ENCODE measurements at places on chromosomes 5 and 9.
A peak's percentile ranks its signal among the peaks of the same experiment; 100 is the strongest.

GRCh38 chr5:158854260-158854783 lies 245.4 kb downstream of the EBF1 start:
- no peak for DNase-seq

GRCh38 chr5:57448751-57449150 lies 33.9 kb downstream of the ACTBL2 start:
- DNase-seq = no peak

DNA sequence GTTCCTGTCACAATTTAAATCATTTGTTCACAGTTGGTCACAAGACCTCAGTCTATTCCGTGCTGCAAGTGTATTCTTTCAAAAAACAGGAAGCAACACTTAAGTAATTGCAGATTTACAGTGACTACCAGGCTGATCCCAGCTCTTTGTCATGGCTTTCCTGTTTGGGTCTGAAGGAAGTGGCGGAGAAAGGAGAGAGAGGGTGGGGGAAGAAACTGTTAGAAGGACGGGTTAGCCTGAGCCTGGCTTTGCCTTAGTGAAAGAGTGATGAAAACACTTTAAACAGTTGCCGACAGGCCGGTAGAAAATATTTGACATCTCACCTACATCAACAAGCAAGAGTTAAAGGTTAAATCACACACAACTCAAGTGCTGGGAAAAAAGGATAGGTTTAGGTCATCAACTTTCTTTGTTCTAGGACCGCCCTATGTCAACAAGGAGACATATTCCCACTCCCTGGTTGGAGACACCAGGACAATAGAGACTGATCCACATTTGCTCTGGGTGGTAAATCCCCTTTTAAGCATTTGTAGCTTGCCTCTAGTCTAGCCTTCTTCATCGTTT lies 102.2 kb upstream of the DAB2 start:
- no peak for DNase-seq

DNA sequence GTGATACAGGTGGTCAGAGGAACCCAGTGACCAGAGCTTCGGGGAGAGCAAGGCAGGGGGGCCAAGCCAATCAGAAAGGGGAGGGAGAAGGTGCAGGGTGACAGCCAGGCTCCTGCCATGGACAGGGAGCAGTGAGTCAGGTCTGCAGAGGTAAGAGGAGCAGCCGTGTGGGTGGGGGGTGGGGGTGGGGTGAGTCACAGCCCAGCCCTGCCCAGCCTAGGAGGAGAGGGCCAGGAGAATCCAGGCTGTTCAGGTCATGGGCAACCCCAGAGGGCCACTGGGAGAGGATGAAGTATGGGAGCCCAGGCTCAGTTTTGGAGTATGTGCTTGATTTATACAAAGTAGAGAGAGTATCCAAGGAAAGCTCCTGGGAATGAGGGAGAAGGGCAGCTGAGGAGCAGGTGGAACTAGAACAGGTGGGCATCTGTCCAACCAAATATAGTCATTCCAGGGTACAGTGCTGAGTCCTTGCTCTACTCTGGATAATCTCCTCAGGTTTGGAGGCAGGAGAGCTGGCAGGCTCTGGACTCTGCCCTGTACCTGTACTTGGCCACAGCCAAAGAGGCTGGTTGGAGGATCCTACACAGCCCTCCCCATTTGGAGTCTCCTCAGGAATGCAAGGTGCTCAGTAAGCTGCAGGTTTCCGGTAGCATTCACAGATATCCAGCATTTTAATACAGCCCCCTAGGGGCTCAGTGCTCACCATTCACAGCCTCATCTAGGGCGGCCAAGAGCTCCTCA lies 1.6 kb downstream of the HBEGF start:
- DNase-seq = no peak

DNA sequence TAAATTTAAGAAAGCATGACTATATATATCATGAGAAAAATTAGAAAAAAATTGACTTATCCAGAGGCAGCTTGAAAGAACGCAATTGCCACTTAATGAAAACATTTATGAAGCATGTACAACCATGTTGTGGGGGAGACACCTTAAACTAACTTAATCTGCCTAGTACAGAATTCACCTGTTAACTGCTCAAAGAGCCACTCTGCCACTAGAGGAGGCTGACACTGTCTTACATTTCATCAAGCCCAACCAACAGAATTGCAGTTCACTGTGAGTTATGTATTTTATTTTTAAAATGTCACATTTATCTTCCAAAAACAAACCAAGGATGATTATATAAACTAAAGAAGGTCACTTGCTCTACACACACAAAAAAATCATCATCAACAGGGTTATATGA lies 252.9 kb downstream of the MLLT3 start:
- no peak for DNase-seq

DNA sequence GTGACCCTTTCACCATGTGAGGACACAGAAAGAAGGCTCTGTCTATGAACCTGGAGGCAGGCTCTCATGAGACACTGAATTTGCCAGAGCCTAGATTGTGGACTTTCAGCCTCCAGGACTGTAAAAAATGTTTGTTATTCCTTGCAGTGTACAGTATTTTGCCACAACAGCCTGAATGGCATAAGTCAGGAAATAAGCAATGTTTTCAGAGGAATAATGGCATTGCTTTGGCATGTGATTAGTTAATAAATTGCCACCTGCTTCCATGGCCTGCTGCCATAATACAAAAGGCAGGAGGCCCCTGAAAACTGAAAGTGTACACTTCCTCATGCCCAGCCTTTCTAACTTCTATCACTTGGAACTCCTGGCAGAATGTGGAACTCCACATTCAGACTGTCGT lies 408.1 kb downstream of the GADD45G start:
- no peak for DNase-seq

DNA sequence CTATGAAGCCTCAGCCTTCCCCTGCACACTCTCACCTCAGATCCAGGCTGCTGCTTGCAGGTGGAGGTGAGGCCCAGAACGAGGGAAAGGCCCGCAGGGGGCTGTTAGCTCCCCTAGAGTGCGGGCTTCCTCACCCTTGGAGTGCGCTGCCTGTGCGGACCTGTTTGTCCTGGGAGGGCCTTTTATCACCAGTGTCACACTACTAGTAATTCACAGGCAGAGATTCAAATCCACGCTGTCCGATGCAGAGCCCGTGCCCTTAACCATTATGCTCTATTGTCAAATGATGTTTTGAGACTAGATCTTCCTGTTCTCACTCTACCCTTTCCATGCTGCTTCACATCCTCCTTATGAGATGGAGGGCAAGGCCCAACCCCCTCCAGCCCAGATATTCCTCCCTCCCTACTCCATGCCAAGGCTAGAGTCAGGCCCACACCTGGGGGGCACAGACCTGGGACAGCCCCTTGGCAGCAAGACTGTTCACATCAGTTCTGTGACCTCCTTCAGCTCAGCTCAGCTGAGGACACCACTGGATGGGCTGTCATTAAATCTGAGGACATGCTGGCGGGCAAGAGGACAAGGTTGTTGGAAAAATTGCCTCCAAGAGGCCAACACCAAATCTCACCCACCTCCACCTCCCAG lies 112.8 kb upstream of the SPOCK1 start:
- DNase-seq = no peak

DNA sequence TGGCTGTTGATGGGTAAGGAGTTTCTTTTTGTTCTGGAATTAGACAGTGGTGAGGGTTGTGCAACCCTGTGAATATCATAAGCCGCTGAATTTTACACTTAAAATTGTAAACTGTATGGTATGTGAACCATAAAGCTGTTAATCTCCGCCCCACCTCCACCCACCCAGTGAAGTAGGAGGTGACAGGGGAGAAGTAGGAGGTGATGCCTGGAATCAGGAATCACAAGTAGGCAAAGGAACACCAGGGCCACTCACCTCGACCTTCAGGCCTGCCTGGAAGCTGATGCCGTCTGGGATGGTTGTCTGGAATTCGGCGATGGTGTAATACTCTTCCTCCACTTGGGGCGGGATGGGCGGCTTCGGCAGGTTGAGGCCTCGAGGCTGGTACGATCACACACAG lies 62.3 kb upstream of the UBTD2 start:
- DNase-seq = no peak

GRCh38 chr5:170536525-170536924 lies 32.7 kb downstream of the KCNIP1 start:
- DNase-seq = no peak

DNA sequence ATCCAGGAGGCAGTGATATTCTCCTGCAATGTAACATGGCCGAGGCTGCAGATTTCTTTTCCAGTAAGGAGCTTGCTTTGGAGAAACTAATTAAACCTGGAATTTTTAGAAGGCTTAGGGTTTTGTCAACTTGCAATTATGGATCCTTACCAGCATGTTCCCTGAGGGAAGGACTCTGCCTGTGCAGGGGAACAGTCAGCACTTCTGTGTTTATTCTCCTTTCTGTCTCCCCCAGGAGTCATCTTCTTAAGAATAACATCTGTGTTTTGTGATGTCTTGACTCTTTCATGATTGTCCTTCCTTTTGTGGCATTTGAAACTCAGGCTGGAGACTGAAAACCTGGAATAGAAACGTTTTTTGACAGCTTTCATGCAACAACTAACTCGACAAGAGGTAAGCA lies 80.5 kb upstream of the TNFSF8 start:
- no peak for DNase-seq

- DNase-seq = no peak
Observed at GRCh38 chr9:108443741-108444140, 412.0 kb downstream of the ACTL7B start.

DNA sequence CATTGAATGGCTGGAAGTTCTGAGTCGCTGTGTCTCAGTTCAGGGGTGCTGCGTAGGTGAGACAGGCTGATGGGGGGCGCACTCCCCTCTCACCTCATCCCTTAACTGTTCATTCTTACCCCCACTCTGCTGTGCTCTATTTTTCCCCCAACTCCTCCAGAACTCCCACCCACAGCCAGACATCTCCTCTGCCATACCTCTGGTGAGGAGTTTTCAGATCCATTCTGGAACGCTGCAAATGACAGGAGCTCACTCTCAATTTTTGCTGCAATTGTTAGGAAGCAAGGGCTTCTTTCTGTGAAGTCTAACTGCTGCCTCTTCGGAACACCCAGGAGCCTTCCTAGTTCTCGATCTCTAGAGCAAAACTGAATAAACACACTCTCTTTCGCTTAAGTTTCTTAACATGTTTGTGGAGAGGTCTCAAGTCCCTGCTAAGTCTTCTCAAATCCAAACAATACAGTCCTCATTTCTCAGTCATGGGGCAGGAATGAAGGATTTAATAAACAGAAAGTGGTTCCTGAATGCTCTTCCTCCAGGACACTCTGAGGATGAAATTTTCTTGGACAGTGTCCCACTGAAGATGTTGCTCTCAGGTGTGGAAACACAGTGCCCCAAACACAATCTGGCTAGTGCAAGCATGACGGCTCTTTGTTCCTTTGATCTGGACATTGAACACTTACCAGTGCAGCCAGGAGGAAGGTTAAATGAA lies 387.7 kb downstream of the KDM4C start:
- DNase-seq = no peak

DNA sequence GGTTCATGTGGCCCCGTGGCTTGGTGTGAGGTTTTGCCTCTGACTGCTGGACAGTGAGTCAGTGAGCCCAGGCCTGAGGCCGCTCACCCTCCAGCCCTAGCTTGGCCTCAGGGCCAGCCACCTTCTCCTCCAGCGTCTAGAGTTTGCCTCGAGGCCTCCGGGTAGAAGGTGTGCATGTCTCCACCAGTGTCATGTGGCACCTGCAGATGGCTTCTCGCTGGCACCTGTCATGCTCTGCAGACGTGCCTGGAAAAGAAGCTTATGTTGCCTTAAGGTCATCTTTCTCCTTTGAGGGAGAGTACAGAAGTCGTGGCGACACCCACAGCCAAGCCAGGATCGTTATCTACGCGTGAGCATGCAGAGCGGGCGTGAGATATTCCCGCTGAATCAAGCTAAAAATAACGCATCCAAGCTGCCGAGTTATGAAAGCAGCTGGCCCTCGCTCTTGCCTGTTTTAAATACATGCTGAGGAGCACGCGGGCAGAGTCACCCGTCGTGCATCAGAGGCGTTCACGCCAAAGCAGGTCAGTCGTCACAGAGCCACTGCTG lies 79.7 kb upstream of the FCN2 start:
- DNase-seq = no peak

DNA sequence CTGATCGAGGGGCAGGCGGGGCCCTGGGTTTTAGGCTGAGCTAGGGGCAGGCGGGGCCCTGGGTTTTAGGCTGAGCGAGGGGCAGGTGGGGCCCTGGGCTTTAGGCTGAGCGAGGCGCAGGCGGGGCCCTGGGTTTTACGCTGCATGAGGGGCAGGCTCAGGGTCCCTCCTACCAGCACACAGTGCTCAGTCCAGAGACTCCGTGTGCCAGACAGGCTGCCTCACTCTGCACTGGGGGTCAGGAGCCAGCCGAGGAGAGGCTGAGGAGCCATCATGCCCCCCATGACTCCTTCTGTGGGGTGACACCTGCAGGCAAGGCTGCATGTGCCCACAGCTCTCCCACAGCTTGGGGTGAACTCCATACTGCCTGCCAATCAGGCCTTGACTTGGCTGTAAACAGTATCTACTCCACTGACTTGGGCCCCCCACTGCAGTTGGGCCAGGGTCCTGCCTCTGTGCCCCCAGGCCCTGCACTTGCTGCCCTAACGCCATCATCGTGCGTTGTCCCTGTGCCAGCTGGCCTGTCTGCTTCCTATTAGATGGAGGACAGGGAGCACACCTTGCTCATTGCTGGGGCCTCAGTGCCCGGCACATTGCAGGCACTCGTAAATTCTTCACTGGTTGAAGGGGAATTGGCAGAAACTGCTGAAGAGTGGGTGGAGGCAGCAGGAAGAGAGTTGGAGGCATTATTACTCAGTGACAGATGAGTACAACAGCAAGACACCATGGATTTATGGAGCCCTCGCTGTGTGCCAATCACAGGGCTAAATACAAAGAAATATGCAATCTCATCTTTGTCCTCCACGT lies 78.6 kb downstream of the AMBP start:
- DNase-seq = no peak

GRCh38 chr9:6777213-6777902 lies 19.6 kb downstream of the KDM4C start:
- no peak for DNase-seq

DNA sequence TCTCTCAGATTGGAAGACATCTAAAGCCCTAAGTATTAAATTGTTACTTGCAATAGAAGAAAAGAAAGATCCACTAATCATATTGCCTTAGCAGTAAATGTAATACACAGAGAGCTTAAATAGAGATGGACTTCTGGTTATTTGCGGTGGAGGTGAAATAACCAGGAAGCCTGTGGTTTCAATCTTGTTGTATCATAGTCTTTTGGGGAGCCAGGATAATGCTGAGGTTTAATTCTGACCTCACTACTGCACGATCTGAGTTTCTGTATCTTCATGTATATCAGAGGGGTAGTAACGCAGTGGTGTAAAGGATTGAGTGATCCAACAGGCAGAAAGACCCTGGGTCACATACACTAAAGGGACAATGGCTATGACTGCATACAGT lies 71.7 kb downstream of the ANKRD55 start:
- DNase-seq = no peak

DNA sequence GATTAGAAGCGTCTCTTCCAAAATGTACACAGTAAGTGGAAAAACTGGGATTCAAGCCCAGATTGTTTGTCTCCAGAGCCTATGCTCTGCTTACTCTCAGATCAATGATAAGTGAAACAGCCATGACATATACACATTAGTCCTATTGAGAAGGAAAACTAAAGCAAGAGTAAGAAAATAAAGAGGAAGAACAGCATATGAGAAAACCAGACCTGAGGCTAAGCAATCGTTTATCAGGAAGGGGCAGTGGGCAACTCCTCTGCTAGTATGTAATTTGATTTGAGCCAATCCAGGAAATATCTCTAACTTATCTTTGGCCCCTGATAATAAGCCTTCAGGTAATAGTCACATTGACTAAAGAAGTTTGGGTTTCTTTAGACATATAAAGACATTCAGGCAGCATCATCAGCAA lies 789.9 kb upstream of the C9orf72 start:
- no peak for DNase-seq

- DNase-seq = peak; percentile 14
Observed at GRCh38 chr9:34437006-34437925, 21.1 kb downstream of the FAM219A start.

GRCh38 chr9:93205896-93206575 lies 22.1 kb downstream of the WNK2 start:
- no peak for DNase-seq
